ENCODE measurements at places on chromosomes 5 and 9. TPM values are rescaled to one million over a fixed set of nuclear protein-coding genes. Genes with fewer than 3 reads are reported as not detected.

DNA sequence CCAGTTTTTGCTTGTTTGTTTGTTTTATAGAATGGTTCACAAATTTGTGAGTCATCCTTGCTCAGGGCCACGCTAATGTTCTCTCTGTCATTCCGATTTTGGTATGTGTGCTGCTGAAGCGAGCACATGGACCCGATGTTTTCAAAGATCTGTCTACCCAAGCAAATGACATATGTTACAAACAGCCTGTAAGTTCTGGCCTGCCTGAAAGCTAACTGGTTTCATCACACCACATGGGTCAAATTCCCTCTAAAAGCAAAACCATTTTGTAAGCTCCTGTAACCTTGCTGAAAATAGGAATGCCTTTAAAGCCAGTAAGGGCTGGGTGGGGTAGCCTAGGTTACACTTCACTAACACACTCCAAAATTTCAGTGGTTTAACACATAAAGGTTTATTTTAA, 25.4 kb downstream of the DMRT3 start:
- no peak overlapping the region for H3K4me3 ChIP-seq
- no peak for DNase-seq
- H3K27ac ChIP-seq: no peak overlapping the region

DNA sequence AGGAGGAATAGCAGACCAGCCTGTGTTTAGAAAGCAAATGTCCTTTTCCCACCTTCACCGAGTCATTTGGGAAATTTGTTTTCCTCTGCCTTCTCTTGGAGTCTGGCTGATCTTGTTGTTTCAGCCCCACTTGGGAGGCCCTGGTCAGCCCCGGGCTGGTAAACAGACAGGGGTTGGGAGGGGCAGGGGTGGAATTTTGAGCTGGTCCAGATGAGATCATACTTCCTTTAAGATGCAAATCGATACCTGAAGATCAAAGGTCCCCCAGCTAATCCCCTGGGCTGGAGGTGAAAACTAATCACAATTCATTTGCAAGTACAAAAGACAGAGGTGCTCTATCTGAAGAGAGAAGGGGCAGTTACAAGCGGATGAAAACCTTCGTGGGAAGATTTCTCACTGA, 118.4 kb downstream of the PAPPA start:
- H3K4me3 ChIP-seq: no peak overlapping the region
- DNase-seq: no peak
- no peaks in the 10 kb centered on the region for H3K36me3 ChIP-seq
- H3K27ac ChIP-seq: no peak overlapping the region

GRCh38 chr9:98809311-98810101, 2.0 kb downstream of the GALNT12 start:
- H3K27ac ChIP-seq: no peak overlapping the region
- peaks cover 17% of the 10 kb centered on the region for H3K27me3 ChIP-seq
- no peaks in the 10 kb centered on the region for H3K36me3 ChIP-seq
- H3K4me1 ChIP-seq: peaks cover 6% of the 10 kb centered on the region
- no peak for DNase-seq

- H3K27ac ChIP-seq: no peak overlapping the region
- no peak overlapping the region for H3K4me3 ChIP-seq
- no peaks in the 10 kb centered on the region for H3K4me1 ChIP-seq
- H3K36me3 ChIP-seq: no peaks in the 10 kb centered on the region
These were observed 140.6 kb upstream of the TLE4 start for GRCh38 chr9:79431019-79431679.

DNA sequence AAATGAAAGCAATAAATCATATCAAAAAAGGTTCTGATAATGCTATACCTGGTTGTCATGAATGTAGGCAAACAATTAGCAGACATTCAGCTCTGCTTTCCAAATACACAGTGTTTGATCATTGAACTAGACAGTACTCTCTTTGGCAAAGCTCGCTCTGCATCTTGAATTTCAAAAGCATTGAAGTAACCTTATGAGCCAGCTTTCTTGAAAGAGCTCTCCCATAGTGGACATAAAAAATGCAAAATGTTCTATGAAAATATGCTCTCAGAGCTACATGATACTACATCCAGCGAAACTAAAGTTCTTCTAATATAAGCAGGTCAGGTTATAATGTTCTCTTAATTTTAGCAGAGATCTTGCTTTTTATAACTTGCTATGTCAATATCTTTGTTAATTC, 533.4 kb downstream of the CSNK1G3 start:
- H3K36me3 ChIP-seq: no peaks in the 10 kb centered on the region
- no peak overlapping the region for H3K4me3 ChIP-seq
- no peak for DNase-seq
- H3K27me3 ChIP-seq: no peaks in the 10 kb centered on the region
- no peak overlapping the region for H3K27ac ChIP-seq
- H3K4me1 ChIP-seq: no peaks in the 10 kb centered on the region

DNA sequence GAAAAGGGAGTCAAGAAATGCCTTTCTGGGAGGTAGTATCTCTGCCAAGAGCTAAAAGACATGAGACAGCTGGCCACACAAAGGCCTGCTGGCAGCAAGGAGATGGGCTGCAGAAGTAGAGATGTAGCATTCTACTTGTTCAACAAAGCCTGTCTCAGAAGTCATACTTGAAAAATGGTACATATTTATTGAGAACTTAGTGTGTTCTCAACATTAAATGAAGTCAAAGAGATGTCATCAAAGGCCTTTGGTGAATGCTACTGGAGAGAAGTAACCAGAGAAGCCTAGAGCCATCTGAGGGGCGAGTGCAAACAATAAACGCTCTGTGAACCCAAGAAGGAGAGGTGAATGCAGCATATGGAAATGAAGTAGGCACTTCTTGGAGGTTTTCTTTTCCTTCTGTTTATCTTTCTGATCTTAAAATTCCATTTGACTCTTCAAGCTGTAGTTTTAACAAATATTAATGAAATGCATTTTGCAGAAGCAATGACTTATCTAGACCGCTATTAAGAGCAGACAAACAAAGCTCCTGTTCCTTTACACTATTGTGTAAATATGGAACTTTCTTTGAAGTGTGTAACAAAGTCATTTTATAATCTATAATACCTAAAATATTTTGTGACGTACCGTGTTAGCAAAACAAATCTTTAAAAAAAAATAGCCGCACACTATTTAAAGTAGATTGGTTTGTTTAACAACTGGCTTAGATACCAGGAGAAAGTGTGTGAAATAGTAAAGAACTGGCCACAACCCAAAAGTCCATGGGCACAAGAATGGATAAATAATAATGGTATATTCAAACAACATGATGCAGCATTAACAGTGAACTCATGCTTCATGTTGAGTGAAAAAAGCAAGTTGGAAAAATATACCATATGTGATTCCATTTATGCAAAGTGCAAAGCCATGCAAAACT, 70.2 kb downstream of the ZNF608 start:
- H3K4me1 ChIP-seq: no peaks in the 10 kb centered on the region
- no peak for DNase-seq
- H3K4me3 ChIP-seq: no peak overlapping the region
- H3K27me3 ChIP-seq: no peaks in the 10 kb centered on the region
- no peak overlapping the region for H3K27ac ChIP-seq

GRCh38 chr5:71705421-71705820, 13.7 kb upstream of the CARTPT start:
- H3K4me3 ChIP-seq: no peak overlapping the region
- H3K27ac ChIP-seq: no peak overlapping the region
- peaks cover 44% of the 10 kb centered on the region for H3K27me3 ChIP-seq
- DNase-seq: no peak
- no peaks in the 10 kb centered on the region for H3K36me3 ChIP-seq

DNA sequence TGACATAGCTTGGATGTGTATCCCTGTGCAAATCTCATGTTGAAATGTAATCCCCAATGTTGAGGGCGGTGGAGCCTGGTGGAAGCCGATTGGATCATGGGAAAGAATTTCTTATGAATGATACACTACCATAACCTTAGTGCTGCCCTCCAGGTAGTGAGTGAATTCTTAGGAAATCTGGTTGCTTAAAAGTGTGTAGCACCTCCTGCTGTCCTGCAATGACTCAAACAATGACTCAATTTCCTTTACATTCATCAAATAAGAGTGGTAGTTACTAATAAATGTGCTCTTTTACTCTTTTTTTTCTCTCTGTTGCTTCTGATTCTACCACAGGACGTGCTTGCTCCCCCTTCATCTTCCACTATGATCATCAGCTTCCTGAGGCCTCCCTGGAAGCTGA, 1696.0 kb upstream of the CDH9 start:
- H3K27ac ChIP-seq: no peak overlapping the region
- H3K4me1 ChIP-seq: no peaks in the 10 kb centered on the region
- no peaks in the 10 kb centered on the region for H3K27me3 ChIP-seq
- no peaks in the 10 kb centered on the region for H3K36me3 ChIP-seq
- no peak overlapping the region for H3K4me3 ChIP-seq

- H3K4me3 ChIP-seq: no peak overlapping the region
- no peak overlapping the region for H3K27ac ChIP-seq
- H3K27me3 ChIP-seq: peaks cover 4% of the 10 kb centered on the region
- no peak for DNase-seq
These were observed 45.7 kb upstream of the ALDH1B1 start for GRCh38 chr9:38346811-38347210.

DNA sequence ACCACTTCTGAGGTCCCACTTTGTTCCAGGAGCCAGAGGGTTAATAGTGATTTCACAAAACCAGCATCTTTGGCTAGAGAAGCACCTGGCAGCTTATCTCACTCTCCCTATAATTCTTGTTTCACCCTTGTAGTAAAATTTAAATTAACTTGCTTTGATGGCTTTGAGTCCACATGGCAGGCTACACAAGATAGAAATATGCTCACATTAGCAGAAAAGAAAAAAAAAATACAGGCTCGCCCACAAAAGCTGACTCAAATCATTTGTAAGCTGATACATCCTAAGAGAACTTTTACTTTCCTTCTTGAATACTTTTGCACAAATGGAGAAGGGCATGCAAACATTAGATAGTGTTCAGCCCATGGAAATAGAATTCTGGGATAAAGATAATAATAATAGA, 36.2 kb downstream of the TNFSF15 start:
- no peaks in the 10 kb centered on the region for H3K27me3 ChIP-seq
- H3K4me1 ChIP-seq: no peaks in the 10 kb centered on the region
- no peak overlapping the region for H3K4me3 ChIP-seq

- no peak overlapping the region for H3K4me3 ChIP-seq
- H3K36me3 ChIP-seq: no peaks in the 10 kb centered on the region
- H3K4me1 ChIP-seq: no peaks in the 10 kb centered on the region
- H3K27me3 ChIP-seq: peaks cover 16% of the 10 kb centered on the region
- H3K27ac ChIP-seq: no peak overlapping the region
- no peak for DNase-seq
These were observed 32.5 kb upstream of the RNU6ATAC start for GRCh38 chr9:134196911-134197310.

DNA sequence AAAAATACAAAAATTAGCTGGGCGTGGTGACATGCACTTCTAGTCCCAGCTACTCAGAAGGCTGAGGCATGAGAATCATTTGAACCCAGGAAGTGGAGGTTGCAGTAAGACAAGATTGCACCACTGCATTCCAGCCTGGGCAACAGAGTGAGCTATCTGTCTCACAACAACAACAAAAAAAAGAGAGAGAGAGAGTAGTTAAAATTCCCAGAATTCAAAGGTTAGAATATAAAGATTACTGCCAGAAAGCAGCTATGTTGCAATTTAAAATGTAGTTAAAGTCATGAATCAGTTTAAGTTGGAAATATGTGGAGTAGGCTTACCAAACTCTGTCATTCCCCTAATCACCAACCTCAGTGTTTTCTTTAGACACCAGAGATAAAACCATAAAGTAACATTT, 58.7 kb upstream of the SUSD1 start:
- DNase-seq: no peak
- H3K27ac ChIP-seq: no peak overlapping the region
- no peaks in the 10 kb centered on the region for H3K4me1 ChIP-seq
- H3K4me3 ChIP-seq: no peak overlapping the region
- no peaks in the 10 kb centered on the region for H3K36me3 ChIP-seq

GRCh38 chr5:37198842-37199241, 50.3 kb downstream of the CPLANE1 start:
- H3K27me3 ChIP-seq: no peaks in the 10 kb centered on the region
- no peak for DNase-seq
- no peak overlapping the region for H3K4me3 ChIP-seq
- peaks cover 2% of the 10 kb centered on the region for H3K36me3 ChIP-seq

DNA sequence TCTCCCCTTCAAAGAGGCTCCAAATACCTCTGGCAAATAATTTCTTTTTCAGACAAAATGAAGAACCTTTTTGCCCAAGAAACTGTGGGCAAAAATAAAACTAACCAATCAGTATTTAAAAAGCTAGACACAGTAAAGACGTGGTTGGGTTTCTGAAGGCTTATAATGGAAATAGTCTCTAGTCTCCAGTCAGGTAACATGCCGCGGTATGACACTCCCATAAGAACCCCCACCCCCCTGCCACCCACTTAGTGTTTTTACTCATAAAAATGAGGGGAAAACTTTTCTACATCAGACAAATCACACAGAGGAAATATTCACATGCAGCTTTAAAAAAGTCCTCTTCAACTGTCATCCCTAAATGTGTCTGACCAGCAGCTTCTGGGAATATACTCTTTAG, 105.3 kb downstream of the THBS4 start:
- H3K36me3 ChIP-seq: no peaks in the 10 kb centered on the region
- H3K27ac ChIP-seq: no peak overlapping the region
- H3K27me3 ChIP-seq: no peaks in the 10 kb centered on the region
- no peak for DNase-seq
- no peak overlapping the region for H3K4me3 ChIP-seq
- H3K4me1 ChIP-seq: no peaks in the 10 kb centered on the region

- no peaks in the 10 kb centered on the region for H3K36me3 ChIP-seq
- H3K27ac ChIP-seq: no peak overlapping the region
- no peak for DNase-seq
- no peaks in the 10 kb centered on the region for H3K4me1 ChIP-seq
These were observed 463.5 kb downstream of the RASEF start for GRCh38 chr9:82599336-82599949.

GRCh38 chr5:100861148-100861547, 41.9 kb downstream of the ST8SIA4 start:
- DNase-seq: no peak
- no peak overlapping the region for H3K4me3 ChIP-seq
- no peaks in the 10 kb centered on the region for H3K27me3 ChIP-seq
- no peaks in the 10 kb centered on the region for H3K36me3 ChIP-seq
- H3K27ac ChIP-seq: no peak overlapping the region

DNA sequence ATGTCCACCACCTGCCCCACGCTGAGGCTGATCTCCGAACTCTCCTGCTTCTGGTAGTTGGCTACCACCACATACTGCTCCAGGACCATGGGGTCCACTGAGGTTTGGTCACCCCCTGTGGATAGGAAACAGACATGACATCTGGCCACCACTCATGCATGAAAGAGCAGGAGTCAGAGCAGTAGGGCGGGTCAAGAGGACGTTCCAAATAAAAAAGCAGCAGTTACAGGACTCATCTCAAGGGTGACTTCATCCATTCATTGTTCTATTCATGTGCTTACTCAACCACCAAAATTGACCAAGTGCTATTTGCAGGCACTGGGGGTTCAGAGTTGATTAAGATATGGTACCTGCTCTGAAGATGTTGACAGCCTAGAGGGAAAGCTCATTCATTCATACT, 79.2 kb upstream of the UBTD2 start:
- H3K27me3 ChIP-seq: no peaks in the 10 kb centered on the region
- no peak for DNase-seq
- H3K36me3 ChIP-seq: peaks cover 12% of the 10 kb centered on the region

F2RL2 gene
- total RNA-seq: 10.2 TPM

SPAG8 gene
- 0.69 TPM for total RNA-seq

SLC46A2 gene
- not detected for total RNA-seq

HNRNPAB gene
- 310 TPM for total RNA-seq

SPINK9 gene
- total RNA-seq: not detected

SLC45A2 gene
- total RNA-seq: not detected

All from endothelial cell of umbilical vein (primary cell).